ENCODE measurements at places on chromosomes 11 and 22.

- DNase-seq, result no peak
These were observed 78.4 kb downstream of the CDKN1C start for GRCh38 chr11:2807025-2807681.

- no peak for DNase-seq
These were observed 12.7 kb upstream of the CD44 start for GRCh38 chr11:35126000-35126878.

DNA sequence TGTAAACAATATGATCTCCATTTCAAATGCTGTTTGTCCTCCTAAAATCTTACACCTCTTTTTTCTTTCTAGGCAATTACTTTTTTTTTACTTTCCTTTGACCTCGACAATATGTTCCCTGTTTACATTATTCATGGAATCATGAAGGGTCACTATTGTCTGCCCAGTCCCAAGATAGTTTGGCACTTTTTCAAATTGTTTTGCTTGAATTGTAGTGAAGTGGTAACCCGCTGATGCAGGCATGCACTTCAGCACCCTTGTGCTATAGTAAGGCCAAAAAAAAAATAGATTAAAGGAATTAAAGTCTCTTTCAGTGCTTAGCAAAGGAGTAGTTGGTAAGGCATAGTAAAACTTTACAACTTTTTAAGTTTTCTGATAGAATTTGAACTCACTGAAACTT lies 90.9 kb downstream of the PAX6 start:
- no peak for DNase-seq

DNA sequence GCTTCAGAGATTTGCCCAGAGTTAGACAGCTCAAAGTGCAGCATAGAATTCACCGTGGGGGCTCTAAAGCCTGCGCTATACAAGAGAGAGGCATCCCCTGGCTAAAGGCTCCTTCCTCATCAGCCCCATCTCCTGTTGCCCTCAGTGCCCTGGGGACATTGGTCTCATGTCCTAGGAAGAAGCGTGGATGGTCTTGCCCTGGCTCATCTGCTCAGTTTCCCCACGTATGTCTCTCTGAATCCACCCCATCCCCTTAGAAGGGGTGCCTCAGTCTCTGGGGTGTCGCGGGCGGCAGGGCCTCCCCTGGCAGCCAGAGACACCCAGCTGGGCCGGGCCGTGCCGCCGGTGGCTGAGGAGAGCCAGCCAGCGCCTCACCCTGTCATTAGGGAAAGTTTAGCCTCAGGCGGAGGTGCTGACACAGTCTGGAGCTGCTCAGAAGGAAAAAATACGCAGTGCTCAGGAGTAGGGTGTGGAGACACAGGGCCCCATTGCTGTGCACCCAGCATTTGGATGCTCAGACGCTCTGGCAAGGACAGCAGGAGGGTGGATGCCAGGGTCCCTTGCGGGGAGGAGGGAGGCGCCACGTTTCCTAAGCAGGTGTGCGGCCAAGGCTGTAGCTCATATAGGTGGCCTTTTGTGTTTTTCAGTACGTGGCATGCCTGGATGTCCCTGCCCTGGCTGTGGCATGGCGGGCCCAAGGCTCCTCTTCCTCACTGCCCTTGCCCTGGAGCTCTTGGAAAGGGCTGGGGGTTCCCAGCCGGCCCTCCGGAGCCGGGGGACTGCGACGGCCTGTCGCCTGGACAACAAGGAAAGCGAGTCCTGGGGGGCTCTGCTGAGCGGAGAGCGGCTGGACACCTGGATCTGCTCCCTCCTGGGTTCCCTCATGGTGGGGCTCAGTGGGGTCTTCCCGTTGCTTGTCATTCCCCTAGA lies 1.3 kb downstream of the SLC39A13 start:
- no peak for DNase-seq

GRCh38 chr11:3946455-3947017 lies 91.1 kb downstream of the STIM1 start:
- DNase-seq, result no peak

- no peak for DNase-seq
These were observed 75.0 kb upstream of the OR4B1 start for GRCh38 chr11:48141475-48142122.

GRCh38 chr11:8056810-8057463 lies 24.1 kb upstream of the TUB start:
- DNase-seq, result no peak

GRCh38 chr11:43579171-43579918 lies 101.2 kb upstream of the HSD17B12 start:
- DNase-seq, result no peak

GRCh38 chr11:65663639-65664200 lies 1.0 kb upstream of the RELA start:
- DNase-seq, result peak; percentile 51

DNA sequence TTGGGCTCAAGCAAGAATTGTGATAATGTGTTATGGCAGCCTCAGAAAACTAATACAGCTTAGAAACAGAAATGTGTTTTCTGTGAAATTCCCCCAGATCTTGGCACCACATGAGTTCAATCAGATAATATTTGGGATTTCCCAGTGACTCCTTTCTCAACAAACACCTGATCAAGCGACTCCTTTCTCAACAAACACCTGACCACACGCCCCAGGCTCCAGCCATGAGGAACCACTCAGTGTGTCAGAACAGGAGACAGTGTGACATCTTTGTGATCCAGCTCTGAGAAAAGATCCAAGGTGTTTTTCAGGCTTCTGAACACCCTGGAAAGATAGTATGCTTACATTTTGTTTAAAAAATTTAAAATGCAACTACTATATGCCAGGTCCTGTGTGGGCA lies 1.9 kb upstream of the UVRAG start:
- DNase-seq, result no peak

- no peak for DNase-seq
These were observed 16.7 kb downstream of the OSBPL5 start for GRCh38 chr11:3148255-3148989.

DNA sequence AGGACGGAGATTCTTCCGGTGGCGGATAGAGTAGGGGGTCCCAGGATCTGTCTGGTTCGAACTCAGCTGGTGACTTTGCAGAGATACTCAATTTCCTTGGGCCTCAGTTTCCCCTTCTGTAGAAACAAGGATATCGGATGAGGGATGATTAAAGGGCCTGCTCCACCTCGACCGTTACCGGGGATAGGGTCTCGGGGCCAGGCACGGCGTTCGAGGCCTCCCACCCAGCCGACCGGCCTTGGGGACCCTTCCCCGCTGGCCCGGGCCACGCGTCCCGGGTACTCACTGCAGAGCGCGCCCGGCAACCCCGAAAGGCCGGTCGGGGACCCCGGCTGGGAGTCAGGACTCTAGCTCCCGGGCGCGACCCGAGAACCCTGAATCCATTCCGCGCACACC lies 321 bp downstream of the RHBDD3 start:
- DNase-seq, result no peak

GRCh38 chr11:119525180-119525866 lies 102.4 kb upstream of the THY1 start:
- DNase-seq, result no peak

GRCh38 chr11:14506532-14506931 lies 6.9 kb upstream of the COPB1 start:
- DNase-seq, result no peak

DNA sequence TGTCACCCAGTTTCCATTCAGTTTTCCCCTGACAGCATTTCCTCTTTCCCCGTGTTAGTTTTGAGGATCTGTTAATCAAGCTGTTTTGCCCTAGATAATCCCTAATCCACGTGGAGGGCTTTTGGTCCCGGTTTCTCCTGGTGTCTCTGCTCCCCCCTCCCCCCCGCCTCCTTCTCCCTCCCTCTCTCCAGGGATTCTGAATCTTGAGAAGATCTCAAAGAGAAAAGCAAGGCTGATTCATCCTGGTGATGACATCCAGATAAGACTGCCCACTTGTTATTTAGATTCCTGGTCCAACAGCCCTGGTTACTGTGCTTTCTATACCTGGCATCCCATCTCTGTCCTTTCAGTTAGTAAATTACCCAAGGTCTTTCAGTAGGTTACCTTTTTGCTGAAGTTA lies 59.4 kb downstream of the KCNA4 start:
- DNase-seq, result no peak

DNA sequence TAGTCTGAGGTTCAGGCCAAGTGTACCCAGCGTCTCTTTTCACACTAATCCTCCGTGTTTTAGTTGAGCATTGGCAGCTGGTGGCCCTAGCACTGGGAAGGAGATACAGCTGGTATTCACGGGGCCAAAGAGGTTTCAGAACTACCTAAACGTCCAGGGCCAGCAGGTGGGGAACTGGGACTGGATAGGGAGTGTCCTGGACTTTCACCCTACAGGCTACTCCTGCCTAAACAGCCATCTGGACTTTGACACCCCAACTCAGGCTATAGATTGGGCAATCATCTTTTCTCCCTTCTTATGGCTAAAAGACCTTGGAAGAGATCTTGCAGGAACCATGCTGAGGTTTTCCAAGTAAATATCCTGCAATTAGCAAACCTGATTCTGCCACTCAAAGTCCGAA lies 2.8 kb downstream of the SPON1 start:
- no peak for DNase-seq

DNA sequence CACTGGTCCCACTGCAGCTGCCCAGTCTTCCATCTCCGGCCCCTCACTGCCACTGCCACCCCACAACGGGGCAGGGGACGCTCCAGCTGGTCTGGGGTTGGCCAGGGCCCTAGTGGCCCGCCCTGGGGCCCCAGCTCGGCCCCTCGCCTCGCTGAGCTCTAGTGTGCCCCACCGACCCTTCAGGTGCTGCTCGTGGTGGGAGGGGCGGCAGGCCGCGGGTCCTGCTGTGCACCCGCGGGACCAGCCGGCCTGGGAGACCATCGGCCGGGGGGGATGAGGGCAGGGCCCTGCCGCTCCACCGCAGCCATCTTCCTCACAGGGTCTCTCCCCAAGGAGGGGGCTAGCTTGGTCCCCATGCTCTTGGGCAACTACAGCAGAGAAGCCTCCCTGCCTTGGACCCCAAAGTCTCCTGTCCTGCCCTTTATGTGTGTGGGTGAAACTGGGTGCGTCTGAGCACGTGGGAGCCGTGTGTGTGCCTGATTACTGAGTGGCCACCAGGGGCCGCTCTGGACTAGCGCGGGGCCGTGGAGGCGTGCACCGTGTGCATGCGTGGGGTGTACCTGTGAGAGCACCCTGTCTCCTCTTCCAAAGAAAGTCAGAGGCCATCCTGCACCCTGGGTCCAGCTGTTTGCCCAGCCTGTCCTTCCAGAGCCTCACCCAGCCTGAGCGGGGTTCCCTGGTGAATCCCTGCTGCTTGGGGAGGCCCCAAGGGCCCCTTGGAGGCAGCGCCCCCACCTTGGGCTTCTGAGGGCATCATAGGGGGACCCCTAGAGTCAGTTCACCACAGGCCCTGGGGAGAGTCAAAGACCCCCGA lies 6.0 kb upstream of the ACR start:
- DNase-seq, result peak; percentile 36

- no peak for DNase-seq
These were observed 2.1 kb upstream of the LMO1 start for GRCh38 chr11:8265681-8266241.

All from NK-92 treated with Interleukin-12 subunit alpha and Interleukin-12 subunit beta, amount 100 ng/mL, for 24 hours (cell line).